ENCODE measurements at places on chromosomes 3 and 15.
A peak's percentile ranks its signal among the peaks of the same experiment; 100 is the strongest.

- DNase-seq = no peak
Observed at GRCh38 chr3:69746119-69746518, 6.9 kb downstream of the MITF start.

- no peak for DNase-seq
Observed at GRCh38 chr3:150222691-150223489, 185.2 kb upstream of the TSC22D2 start.

- DNase-seq = no peak
Observed at GRCh38 chr3:59734061-59734460, 684.2 kb upstream of the CFAP20DC start.

DNA sequence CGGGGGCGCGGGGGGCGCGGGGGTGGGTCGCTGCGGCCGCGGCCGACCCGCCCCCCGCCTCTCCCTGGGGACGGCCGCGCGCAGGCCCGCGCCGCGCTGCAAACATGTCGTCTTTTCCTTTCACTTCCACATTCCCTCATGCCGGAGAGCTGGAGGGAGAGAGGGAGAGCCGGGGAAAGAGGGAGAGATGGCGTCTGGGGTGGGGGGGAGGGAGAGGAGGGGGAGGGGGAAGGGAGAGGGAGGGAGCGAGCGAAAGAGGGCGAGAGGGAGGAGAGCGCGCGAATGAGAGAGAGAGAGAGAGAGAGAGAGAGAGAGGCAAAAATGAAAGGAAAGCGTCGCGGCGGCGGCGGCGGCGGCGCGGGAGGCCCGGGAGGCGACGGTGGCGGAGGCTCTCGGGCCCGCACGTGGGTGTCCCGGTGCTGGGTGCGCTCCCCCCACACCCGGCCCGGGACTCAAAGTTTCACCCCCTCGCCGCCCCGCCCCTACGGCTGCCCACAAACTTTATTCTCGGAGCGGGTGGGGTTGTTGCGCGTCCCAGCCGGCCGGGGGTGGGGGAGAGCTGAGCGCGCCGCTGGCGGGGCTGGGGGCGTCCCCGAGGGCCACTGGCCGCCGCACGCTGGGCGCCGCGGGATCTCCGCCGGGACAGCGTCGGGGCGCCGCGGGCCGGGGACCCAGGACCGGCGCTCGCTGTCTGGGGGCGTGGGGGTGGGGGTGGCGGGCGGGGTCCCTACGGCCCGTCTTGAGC is 731 bp downstream of the ZNF710 start:
- peak; percentile 70 for DNase-seq

DNA sequence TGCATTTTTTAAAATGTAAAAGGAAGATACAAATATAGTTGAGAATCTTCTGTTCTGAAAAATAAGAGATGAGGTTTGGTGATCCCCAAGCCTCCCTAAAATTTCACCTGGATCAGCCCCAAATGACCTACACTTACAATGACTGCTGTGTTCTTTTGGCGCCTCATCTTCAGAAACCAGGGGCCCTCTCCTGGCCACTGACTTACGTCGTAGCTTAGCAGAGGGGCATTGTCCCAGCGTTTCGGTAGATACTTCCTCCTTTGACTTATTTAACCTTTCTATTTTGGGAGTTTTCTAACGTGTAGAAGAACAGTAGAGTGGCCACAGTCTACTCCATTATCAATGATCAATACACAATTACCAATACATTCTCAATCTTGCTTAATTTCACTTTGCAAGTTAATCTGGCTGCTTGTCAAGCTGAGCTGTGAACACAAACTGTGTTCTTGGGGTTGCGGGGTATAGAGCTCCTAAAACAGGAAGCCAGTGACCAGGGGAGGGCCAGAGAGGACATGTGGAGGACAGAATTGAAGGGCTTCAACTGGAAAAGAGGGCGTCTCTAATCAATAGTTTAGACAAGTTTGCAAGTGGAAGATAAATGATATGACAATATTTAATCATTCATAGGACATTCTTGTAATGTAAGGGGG is 419.5 kb downstream of the LPP start:
- DNase-seq = no peak

GRCh38 chr3:124230998-124231397 is 239.1 kb upstream of the ROPN1 start:
- DNase-seq = no peak

- DNase-seq = no peak
Observed at GRCh38 chr15:25742776-25743547, 120.2 kb downstream of the ATP10A start.

DNA sequence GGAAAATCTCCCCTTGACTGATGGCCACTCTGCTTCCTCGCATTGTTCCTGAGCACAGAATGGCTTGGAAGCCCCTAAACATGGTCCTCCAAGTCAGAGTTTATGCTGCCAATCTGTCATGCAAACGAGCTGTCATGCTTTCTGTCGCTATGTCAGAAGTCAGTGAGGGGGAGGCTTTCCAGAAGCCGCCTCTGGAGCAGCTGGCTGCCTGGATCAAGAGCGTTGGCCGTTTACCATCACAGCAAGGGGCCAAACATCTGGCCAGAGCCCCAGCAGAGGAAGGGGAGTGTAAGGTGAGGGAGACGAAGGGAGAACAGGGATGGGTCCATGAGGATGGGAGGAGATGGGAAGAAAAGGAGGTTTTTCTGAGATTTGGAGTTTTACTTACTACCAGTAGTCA is 372.6 kb upstream of the NR2F2 start:
- no peak for DNase-seq

GRCh38 chr3:115021061-115021460 is 126.0 kb downstream of the ZBTB20 start:
- no peak for DNase-seq

- no peak for DNase-seq
Observed at GRCh38 chr3:37200141-37200540, 25.8 kb upstream of the LRRFIP2 start.

DNA sequence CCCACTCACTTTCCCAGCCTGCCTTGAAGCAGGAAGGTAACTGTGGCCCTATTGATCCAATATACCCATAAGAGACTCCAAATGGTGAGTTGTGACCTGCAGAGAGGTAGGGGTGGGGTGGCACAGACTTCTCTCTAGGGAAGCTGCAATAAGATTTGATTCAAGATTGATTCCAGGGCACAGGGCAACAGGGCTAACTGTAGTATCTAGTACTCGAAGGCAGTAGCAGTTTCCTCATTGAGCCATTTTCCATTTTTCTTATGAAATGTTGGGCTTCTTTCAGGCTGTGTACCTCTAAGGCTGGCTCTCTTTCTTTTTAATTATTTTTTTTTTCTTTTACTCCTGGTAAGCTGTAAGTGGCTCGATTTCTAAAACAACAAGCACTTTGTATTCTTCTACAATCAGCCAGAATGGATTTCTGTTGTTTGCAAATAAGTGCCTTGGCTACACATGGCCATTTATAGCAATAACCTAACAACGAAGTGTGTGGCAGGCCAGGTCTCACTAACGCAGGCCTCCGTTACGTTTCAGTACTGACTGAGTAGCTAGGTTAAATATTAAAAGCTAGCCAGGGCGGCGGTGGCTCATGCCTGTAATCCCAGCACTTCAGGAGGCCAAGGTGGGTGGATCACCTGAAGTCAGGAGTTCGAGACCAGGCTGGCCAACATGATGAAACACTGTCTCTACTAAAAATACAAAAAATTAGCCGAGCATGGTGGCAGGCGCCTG is 19.3 kb downstream of the CCDC12 start:
- DNase-seq = no peak

GRCh38 chr3:88987776-88988175 is 119.6 kb upstream of the EPHA3 start:
- DNase-seq = no peak

DNA sequence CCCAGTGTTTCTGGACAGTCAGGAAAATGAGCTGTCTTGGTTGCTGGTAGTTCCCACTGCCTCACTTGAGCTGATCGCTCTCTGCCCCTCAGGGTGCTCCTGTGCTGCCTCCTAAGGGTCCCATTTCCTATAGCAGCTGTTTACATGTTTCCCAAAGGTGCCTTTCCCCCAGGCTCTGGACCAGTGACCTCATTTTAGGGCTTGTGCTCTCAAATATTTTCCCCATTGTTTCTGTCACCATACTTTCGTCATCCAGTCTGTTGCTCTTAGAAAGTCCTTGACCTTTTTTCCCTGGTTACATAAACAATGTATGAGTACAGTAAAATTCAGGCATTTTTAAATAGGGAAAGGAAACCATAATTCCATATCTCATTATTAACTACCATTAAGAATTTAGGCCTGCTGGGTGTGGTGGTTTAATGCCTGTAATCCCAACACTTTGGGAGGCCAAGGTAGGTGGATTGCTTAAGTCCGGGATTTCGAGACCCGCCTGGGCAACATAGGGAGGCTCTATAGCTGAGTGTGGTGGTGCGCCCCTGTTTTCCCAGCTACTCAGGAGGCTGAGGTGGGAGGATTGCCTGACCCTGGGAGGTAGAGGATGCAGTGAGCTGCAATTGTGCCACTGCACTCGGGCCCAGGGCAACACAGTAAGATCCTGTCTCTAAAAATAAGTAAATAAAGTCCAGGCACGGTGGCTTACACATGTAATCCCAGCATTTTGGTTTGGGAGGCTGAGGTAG is 11.7 kb downstream of the RAD54L2 start:
- no peak for DNase-seq
